Left lung (tissue), 14 donors: ENCODE measurements at places on chromosomes 5 and 9. TPM values are rescaled to one million over a fixed set of nuclear protein-coding genes. Genes with fewer than 3 reads are reported as not detected.

The FAM151B gene
- 4.6 TPM for total RNA-seq

GRCh38 chr5:144697847-144698262, 527.2 kb downstream of the KCTD16 start:
- no peaks in the 10 kb centered on the region for H3K27me3 ChIP-seq
- DNase-seq = no peak
- H3K27ac ChIP-seq = no peak overlapping the region
- no peaks in the 10 kb centered on the region for H3K4me1 ChIP-seq

DNA sequence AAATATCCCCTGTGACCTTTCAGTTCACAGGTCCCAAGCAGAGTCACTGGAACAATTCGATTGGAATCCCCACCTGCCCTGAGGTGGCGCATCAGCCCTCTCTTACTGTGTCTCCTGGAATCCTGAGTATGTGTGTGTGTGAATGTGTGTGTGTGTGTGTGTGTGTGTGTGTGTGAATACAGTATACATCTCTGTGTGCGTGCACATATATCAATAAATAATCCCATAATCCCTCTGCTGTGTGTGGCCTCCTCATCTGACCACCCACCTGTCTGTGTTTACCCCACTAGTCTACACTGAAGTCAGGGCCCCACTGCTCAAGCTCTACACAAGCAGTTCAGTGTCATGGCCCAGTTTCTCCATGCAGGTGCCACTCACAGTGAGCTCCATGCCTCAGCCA, 187.4 kb downstream of the ERCC6L2 start:
- H3K27me3 ChIP-seq = no peaks in the 10 kb centered on the region
- peaks cover 17% of the 10 kb centered on the region for H3K4me1 ChIP-seq
- no peaks in the 10 kb centered on the region for H3K36me3 ChIP-seq
- no peak for DNase-seq

DNA sequence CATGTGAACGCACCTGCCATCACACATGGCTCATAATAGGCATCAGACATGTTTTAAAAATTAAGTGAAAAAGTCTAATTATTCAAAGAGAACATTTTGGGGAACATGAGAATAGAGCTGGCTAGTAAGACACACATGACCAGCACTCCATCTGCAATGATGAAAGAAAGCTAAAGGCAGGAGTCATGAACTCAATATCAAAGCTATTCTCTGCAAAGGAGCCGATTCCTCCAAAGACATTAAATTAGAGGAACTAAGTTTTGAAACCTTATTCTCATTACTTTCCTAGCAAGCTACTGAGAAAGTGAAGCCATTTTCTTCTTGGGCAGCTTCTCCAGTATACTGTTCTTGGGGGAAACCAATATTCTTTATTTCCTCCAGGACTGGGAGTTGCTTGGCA, 172.0 kb downstream of the CRB2 start:
- no peak overlapping the region for H3K4me3 ChIP-seq
- no peak for DNase-seq
- H3K27me3 ChIP-seq = no peaks in the 10 kb centered on the region
- no peak overlapping the region for H3K27ac ChIP-seq

DNA sequence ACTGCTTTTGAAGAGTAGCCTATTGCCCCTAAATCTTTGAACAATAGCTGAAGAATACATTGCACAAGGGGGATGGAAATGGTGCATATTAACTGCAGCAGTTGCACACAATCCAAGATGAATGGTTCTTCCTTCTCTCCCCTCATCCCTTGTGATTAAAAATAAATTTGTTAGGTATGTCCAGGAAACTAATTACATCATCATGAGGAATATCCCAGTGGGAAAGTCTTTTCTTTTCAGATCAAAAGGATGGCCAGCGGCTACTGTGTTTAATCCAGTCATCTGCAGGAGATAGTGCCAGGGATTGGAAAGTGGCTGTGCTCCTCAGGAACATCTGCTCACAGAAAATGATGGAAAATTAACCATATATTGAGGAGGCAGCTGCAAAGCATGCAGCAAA, 508.4 kb upstream of the SEMA6A start:
- no peaks in the 10 kb centered on the region for H3K36me3 ChIP-seq
- H3K27ac ChIP-seq = no peak overlapping the region
- no peak for DNase-seq
- H3K27me3 ChIP-seq = no peaks in the 10 kb centered on the region
- no peak overlapping the region for H3K4me3 ChIP-seq
- H3K4me1 ChIP-seq = no peaks in the 10 kb centered on the region

DNA sequence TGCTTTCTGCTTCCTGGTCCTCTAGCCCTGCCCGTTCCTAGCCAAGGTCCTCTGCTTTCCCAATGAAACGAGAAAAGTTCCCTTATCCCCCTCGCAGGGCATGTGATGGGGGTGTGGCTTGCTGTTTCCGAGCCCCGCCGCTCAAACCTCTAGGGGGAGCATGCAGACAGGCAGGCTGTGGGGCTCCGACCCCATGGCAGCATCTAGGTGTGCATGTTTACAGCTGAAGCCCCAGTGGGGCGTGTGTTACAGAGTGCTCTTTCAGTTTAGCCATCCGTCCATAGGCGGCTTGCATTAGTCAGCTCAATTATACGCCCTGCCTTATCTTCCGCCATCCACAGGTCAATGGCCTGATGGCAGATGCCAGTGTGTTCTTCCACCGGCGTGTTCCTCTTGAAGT, 48.3 kb upstream of the SPATA31E1 start:
- no peaks in the 10 kb centered on the region for H3K27me3 ChIP-seq
- DNase-seq = no peak
- no peaks in the 10 kb centered on the region for H3K36me3 ChIP-seq
- no peak overlapping the region for H3K4me3 ChIP-seq
- no peaks in the 10 kb centered on the region for H3K4me1 ChIP-seq

DNA sequence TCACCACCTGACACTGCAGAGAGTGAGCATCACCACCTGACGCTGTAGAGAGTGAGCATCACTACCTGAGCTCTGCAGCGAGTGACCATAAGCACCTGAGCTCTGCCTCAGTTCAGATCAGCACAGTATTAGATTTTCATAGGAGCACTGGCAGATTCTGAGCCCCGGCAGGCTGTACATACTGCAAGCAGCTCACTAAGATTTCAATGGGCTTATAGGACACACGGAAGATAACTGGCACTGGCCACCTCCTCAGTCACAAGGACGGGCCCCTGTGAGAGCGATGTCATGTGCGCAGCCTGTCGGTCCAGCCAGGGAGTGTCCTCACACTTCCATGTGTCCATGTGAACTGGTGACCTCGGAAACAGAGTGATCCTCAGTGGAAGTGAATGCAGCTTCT, 153.5 kb upstream of the IRX2 start:
- H3K4me1 ChIP-seq = no peaks in the 10 kb centered on the region
- H3K27ac ChIP-seq = no peak overlapping the region
- H3K4me3 ChIP-seq = no peak overlapping the region
- DNase-seq = no peak
- H3K36me3 ChIP-seq = no peaks in the 10 kb centered on the region
- H3K27me3 ChIP-seq = no peaks in the 10 kb centered on the region

The PDCD1LG2 gene
- 4.2 TPM for total RNA-seq

- no peak overlapping the region for H3K4me3 ChIP-seq
- no peaks in the 10 kb centered on the region for H3K27me3 ChIP-seq
- no peaks in the 10 kb centered on the region for H3K4me1 ChIP-seq
- no peaks in the 10 kb centered on the region for H3K36me3 ChIP-seq
- DNase-seq = no peak
Measured at GRCh38 chr9:15944341-15944740, 391.5 kb downstream of the CCDC171 start.

The PAX5 gene
- 0.03 TPM for total RNA-seq

- H3K4me1 ChIP-seq = no peaks in the 10 kb centered on the region
- no peak overlapping the region for H3K4me3 ChIP-seq
- DNase-seq = no peak
- no peaks in the 10 kb centered on the region for H3K27me3 ChIP-seq
- no peaks in the 10 kb centered on the region for H3K36me3 ChIP-seq
- no peak overlapping the region for H3K27ac ChIP-seq
Measured at GRCh38 chr5:11588803-11589202, 315.4 kb downstream of the CTNND2 start.

- no peaks in the 10 kb centered on the region for H3K27me3 ChIP-seq
- H3K4me1 ChIP-seq = no peaks in the 10 kb centered on the region
- DNase-seq = no peak
- no peaks in the 10 kb centered on the region for H3K36me3 ChIP-seq
Measured at GRCh38 chr5:18807256-18808149, 1173.2 kb downstream of the TAF11L14 start.

GRCh38 chr9:90979138-90979551, 177.5 kb downstream of the SYK start:
- H3K36me3 ChIP-seq = no peaks in the 10 kb centered on the region
- no peak overlapping the region for H3K4me3 ChIP-seq
- DNase-seq = no peak

DNA sequence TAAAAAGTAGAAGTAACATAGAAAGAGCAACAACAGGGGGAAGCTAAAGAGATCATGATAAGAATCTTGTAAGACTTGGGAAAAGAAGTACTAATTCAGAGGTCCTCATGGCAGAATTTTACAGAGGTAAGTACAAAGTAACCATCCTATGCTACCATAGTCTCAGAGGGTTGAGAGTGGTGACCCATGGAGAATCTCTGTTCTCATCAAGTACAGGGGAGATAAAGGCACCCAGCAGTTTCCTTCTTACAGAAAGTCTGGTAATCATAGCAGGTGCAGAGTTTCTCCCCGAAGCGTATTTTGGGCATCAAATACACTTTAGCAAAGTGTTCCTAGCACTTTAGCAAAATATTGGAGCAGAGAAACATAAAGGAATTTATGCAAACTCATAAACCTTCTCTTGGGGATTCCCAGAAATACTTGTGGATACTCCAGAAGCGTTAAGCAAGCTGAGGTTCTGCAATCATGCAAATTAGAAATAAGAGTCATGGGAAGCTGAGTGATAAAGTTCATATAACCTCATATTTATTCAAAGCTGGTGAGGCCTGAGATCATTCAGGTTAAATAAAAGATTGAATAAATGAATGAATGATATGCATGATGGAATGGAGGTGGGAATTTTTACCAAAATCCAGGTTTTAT, 101.0 kb upstream of the SMC2 start:
- DNase-seq = no peak
- H3K36me3 ChIP-seq = no peaks in the 10 kb centered on the region
- H3K27me3 ChIP-seq = no peaks in the 10 kb centered on the region
- H3K4me3 ChIP-seq = no peak overlapping the region
- no peaks in the 10 kb centered on the region for H3K4me1 ChIP-seq
- H3K27ac ChIP-seq = no peak overlapping the region

- H3K4me3 ChIP-seq = no peak overlapping the region
- H3K4me1 ChIP-seq = peaks cover 48% of the 10 kb centered on the region
- H3K27me3 ChIP-seq = no peaks in the 10 kb centered on the region
- DNase-seq = no peak
Measured at GRCh38 chr5:59356813-59357380, 536.6 kb downstream of the PDE4D start.

- H3K4me1 ChIP-seq = no peaks in the 10 kb centered on the region
- H3K36me3 ChIP-seq = no peaks in the 10 kb centered on the region
- H3K4me3 ChIP-seq = no peak overlapping the region
- H3K27ac ChIP-seq = peak overlapping the region; percentile 33
Measured at GRCh38 chr5:33408816-33409215, 31.9 kb upstream of the TARS1 start.

- no peaks in the 10 kb centered on the region for H3K27me3 ChIP-seq
- H3K36me3 ChIP-seq = no peaks in the 10 kb centered on the region
- DNase-seq = no peak
Measured at GRCh38 chr5:68748101-68748500, 345.7 kb upstream of the SLC30A5 start.

- peaks cover 3% of the 10 kb centered on the region for H3K4me1 ChIP-seq
- H3K4me3 ChIP-seq = no peak overlapping the region
- DNase-seq = no peak
- H3K27ac ChIP-seq = no peak overlapping the region
Measured at GRCh38 chr5:1014346-1014745, 5.7 kb downstream of the NKD2 start.

The UBAP2 gene
- 40.3 TPM for total RNA-seq

DNA sequence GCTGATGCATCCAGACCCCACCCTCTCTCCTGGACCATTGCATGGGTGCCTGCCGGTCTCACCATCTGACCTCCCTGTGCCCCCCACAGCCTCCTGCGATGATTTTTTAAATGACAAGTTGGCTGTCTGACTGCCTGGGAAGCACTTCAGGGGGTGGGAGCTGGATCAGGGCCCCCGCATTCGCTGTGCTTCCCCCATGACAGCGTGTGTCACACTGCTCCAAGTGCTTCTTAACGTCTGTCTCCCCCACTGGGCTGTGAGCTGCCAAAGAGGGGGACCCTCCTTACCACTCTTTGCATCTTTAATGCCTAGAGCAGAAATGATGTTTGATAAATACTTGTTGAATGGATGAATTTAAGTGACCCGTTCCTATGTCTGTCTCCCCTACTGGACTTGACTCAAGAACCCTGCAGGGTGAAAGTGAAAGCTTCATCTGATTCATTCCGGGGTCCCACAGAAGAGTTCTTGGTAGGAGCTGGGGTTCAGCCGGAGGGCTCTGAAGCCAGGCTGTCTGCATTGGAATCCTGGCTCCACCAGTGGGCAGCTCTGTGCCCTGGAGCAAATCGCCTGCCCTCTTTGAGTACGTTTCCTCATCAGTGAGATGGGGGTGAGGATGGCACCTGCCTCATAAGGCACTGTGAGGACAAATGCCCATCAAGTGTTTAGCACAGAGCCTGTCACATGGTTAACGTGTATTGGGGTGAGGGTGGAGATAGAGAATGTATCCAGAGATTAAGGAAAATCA, 7.6 kb upstream of the EGR1 start:
- no peaks in the 10 kb centered on the region for H3K27me3 ChIP-seq
- peaks cover 3% of the 10 kb centered on the region for H3K4me1 ChIP-seq
- no peak for DNase-seq
- no peaks in the 10 kb centered on the region for H3K36me3 ChIP-seq

DNA sequence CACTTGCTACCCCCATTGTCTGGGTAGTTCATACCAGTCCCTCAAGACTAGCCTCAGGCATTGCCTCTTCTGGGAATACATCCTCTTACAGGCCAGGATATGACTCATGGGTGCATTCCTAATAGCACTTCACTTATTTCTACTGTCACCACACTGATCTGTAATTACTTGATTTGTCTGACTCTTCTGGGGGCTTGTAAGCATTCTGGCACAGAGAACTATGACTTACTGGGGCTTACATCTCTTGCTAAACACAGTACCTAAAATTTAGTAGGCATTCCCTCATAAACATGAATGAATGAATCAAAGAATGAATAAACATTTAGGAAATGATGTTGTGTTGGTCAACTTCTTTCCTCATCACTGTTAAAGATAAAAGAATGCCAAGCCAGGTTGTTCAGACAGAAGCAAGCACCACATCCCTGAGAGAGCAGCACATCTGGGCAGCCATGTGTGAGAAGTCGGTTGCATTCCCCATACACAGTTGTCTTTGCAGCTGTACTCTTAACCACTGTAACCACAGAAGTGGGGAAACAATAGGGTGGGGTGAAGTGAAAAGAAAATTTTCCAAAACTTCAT, 27.6 kb downstream of the IL7R start:
- no peak overlapping the region for H3K4me3 ChIP-seq
- H3K27me3 ChIP-seq = no peaks in the 10 kb centered on the region
- peaks cover 13% of the 10 kb centered on the region for H3K4me1 ChIP-seq
- H3K27ac ChIP-seq = no peak overlapping the region
- DNase-seq = no peak

GRCh38 chr5:176732306-176732705, 78.1 kb upstream of the UNC5A start:
- DNase-seq = no peak
- H3K36me3 ChIP-seq = no peaks in the 10 kb centered on the region
- H3K27ac ChIP-seq = no peak overlapping the region
- H3K4me3 ChIP-seq = no peak overlapping the region

GRCh38 chr9:73151653-73152542, at the start of gene ANXA1:
Gene ANXA1, plus strand, starts transcription at chr9:73151865. Its CDS starts 6,671 bp downstream, at chr9:73158536.
- H3K27ac ChIP-seq = peak within 1 kb of the TSS; percentile 93
- no peaks in the 10 kb centered on the region for H3K27me3 ChIP-seq
- DNase-seq = no peak
- H3K36me3 ChIP-seq = no peaks in the 10 kb centered on the region
